Stimulated activated naive CD4-positive, alpha-beta T cell treated with Interleukin-2 at 50 U/mL for 16 hours (primary cell): ENCODE measurements at places on chromosomes 11 and 22.

DNA sequence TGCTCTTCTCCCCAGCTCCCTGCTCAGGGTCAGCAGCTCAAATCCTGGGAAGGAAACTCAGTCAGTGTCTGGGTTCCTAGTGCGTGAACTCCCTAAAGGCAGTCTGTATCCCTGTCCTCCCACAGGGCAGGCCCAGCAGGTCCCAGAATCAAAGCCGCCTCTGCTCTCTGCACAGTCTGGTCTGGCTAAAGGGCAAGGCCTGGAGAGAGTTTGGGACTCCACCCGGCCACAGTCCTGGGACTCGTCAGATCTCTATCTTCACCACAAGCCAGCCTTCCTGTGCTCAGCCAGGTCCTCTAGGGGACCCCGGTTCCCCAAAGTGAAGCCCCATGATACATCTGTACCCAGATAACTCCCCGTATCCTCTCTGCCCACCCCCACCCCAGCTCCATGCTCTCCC, 56.2 kb upstream of the CSNK2A3 start:
- no peak for DNase-seq

GRCh38 chr11:2681408-2682145, 18.2 kb downstream of the KCNQ1OT1 start:
- DNase-seq = no peak

GRCh38 chr11:64353715-64354506, 5.1 kb upstream of the RPS6KA4 start:
- no peak for DNase-seq

DNA sequence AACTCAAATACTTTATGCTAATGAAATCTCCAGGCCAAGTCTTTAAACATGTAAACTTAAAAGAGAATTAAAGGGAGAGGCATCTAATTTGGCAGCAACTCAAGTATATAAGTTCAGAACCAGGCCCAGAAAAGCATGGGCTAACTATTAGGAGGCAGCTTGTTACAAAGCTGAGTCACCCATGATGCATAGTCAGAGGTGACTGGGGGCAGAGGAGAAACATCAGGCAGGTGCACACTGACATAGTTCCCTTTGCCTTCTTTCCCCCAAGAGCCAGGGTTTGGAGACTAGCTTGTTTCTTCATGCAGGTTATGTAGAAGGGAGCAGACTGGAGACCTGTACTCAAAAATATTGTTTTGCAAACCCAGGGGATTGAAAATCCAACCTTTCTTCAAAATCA, 619.0 kb downstream of the SOX6 start:
- DNase-seq = no peak

DNA sequence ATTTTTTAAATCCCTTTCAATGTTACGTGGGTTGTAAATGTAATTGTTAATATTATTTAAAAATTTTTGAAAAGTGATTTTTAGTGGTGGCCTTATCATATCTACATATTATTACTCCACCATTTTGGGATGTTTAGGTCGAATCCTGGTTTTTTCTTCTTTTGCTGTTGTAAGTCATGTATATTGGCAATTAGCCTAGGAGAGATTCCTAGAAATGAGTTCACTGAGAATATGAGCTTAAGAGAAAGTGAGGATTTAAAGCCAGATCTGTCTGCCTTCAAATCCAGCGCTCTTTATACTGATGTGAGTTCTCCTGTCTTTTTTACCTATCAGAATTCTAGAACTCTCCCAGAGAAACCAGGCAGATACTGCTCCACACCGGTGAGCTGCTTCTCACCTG, 56.1 kb downstream of the PTPRJ start:
- DNase-seq = no peak

- no peak for DNase-seq
These were observed 9.4 kb downstream of the SPATA19 start for GRCh38 chr11:133835593-133836548.

DNA sequence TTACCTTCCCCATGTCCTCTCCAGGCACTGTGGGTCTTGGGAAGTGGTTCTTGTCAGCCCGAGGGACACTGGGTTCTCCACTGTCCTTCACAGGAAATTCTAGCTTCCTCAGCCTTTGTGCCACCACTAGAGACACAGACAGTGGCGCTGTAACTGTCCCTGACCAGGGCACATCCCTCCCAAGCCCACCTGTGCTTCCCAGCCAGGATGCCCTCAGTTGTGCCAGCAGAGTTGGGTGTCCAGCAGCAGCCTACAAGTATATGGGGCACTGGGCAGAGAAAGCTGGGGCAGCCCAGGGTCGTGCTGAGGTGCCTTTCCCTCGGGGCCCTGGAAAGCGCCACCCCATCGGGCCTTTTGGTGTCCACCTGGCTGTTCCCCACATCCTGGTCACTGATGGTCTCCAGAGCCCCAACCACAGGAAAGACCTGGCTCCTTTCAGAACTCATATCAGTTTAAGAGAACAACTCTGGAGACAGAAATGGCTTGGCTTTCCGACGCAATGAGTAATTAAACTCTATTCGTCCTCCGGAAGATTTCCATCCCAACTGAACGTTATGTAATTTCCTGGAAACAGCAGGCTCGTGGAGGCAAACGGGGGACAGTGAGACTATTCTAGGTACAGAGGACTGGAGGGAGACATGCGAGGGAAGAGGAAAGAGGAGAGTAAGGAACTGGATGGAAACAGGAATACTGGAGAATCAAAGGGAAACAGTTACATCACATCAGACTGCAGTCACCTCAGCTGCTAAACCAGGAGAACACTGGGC, 28.6 kb downstream of the PPP2R1B start:
- no peak for DNase-seq

- DNase-seq = no peak
These were observed 105.0 kb upstream of the RAG2 start for GRCh38 chr11:36703055-36703404.

DNA sequence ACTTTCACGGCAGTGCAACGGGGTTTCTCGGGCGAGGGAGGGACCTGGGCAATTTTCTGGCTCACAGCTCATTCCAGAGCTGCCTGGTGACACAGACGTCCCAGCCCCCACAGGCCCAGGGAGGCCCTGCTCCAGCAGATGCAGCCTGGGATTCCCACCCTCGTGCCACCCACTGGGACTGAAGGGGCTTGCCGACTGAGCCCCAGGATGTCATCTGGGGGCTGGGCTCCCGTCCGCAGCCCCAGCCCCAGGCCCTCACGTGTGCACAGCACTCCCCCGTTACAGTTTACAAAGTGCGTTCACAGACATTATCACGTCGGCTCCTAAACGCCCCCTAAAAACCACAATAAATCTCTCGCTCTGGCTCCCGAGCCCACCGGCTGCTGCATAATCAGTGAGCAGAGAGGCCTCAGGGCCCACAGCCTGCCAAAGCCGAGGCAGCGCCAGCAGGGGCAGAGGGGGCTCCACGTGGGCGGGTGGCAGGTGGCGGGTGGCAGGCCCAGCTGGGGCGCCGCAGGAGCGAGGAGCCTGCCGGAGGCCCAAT, 76.9 kb upstream of the TCF20 start:
- DNase-seq = no peak

GRCh38 chr22:26977741-26978376, 320.5 kb downstream of the MIAT start:
- no peak for DNase-seq

DNA sequence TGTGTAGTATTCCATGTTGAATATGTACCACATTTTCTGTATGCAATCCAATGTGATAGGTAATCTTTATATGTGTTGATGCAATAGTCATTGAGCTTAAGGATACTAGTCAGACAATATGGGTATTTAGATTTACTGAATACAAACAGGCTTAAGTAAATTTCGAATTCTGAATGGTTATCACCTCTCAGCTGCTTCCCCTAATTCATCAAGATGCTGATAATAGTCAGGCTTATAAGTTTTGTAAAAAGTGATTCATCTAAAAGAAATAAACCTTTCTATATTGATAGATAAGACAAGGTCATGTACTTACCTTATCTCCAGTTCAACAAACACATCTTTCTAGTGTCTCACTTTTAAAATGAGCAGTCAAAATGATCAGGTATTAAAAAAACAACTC, 205.5 kb downstream of the CASP12 start:
- DNase-seq = no peak

GRCh38 chr11:27820249-27820648, 120.0 kb upstream of the BDNF start:
- DNase-seq = no peak
